ENCODE measurements at places on chromosomes 7 and 10. TPM values are rescaled to one million over a fixed set of nuclear protein-coding genes. Genes with fewer than 3 reads are reported as not detected.
A peak's percentile ranks its signal among the peaks of the same experiment; 100 is the strongest.

DNA sequence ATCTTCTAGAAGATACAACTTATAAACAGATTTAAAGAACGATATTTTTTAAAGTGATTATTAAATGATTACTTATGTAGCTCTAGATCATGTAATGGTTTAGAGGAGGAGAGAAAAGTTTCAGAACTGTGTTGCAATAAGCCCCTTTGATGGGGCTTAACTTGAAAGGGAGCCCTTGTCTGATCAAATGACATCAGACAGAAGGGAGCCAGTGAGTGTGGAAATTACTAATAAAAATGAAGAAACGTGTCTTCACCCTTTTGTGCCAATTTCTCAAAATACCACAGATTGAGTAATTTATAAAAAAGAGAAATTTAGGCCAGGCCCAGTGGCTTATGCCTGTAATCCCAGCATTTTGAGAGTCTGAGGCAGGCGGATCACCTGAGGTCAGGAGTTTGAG is 318.2 kb downstream of the EXOC4 start:
- H3K27me3 ChIP-seq: no peaks in the 10 kb centered on the region
- no peak overlapping the region for H3K4me3 ChIP-seq
- DNase-seq: no peak

The TMEM229A gene
- not detected for total RNA-seq

GRCh38 chr7:107213193-107213788 is 44.5 kb downstream of the HBP1 start:
- peaks cover 11% of the 10 kb centered on the region for H3K36me3 ChIP-seq
- no peak overlapping the region for H3K4me3 ChIP-seq
- H3K27ac ChIP-seq: no peak overlapping the region

The CYP2E1 gene
- total RNA-seq: 2.1 TPM

The FOXP2 gene
- total RNA-seq: 7.6 TPM

The CYP3A5 gene
- 15.1 TPM for total RNA-seq

The CFAP70 gene
- 2.7 TPM for total RNA-seq

The GPR158 gene
- total RNA-seq: not detected

The PARG gene
- total RNA-seq: 22.2 TPM

- H3K27me3 ChIP-seq: no peaks in the 10 kb centered on the region
- H3K27ac ChIP-seq: no peak overlapping the region
- DNase-seq: no peak
- H3K4me3 ChIP-seq: no peak overlapping the region
- no peaks in the 10 kb centered on the region for H3K36me3 ChIP-seq
Observed at GRCh38 chr7:128446306-128446705, 9.4 kb upstream of the HILPDA start.

The NAT16 gene
- not detected for total RNA-seq

DNA sequence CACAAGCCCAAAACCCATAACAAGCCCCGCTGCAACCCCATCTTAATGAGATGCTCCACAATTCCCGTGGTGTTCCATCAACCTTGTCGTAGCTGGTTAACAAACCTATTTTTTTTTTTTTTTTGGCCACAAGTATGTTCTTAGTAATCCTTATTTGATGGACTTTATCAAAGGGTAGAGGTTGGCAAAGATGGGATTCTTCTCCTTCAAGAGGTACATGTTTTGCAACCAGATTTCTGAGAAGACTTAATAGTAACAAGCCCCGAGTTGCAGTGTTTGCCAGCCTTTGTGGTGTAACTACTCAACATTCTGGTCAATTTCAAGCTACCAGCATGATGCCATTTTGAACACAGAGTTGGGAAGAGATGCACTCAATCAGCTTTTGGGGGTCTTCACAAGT is 181.7 kb downstream of the NRP1 start:
- no peak overlapping the region for H3K27ac ChIP-seq
- no peaks in the 10 kb centered on the region for H3K36me3 ChIP-seq
- peaks cover 17% of the 10 kb centered on the region for H3K4me1 ChIP-seq
- no peak overlapping the region for H3K4me3 ChIP-seq
- no peaks in the 10 kb centered on the region for H3K27me3 ChIP-seq

GRCh38 chr10:86962981-86963310 is 4.5 kb downstream of the SNCG start:
- no peak overlapping the region for H3K4me3 ChIP-seq
- no peak overlapping the region for H3K27ac ChIP-seq
- H3K27me3 ChIP-seq: no peaks in the 10 kb centered on the region
- no peaks in the 10 kb centered on the region for H3K36me3 ChIP-seq
- peaks cover 35% of the 10 kb centered on the region for H3K4me1 ChIP-seq

DNA sequence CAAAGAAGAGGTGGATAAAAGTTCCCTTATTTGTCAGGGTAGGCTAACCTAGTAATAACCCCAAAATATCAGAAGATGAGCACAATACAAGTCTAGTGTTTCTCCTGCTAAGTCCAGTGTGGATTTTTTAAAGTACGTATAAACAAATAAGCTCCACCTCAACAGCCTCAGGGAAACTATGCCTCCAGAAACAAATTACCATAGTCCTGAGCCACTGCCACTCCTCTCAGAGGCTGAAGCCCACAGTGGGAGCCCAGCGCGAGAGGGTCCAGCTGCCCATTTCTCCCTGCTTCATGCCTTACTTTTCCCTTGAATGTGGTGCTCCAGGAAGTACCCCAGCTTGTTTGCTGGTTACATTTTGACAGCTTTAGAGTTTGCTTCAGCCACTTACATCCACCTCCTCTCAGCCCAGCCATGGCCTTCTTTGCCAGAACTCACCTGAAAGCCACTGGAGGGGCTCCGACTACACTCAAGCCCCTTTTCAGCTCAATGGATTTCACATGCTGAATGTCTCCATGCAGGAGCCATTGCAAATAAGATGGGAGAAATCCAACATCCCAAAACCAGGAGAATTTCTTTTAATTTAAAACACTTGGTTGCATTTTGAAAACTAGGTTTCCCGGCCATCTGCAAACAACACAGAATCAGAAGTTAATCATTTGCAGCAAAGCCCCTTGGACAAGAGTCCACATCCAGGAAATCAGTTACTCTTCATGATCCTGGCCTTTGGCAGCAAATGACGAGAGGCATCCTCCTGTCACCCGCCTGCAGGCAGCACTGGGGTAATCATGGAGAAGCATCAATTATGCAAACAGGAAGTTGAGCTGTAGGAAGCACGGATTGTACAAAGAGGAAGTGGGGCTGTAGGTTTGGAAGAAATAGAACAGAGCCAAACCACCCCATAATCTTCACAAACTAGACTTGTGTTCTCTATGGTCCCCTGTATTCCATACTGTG is 138.1 kb downstream of the HERPUD2 start:
- H3K4me3 ChIP-seq: no peak overlapping the region
- peaks cover 6% of the 10 kb centered on the region for H3K4me1 ChIP-seq
- DNase-seq: no peak

The ACSL5 gene
- total RNA-seq: 79.1 TPM

- H3K27ac ChIP-seq: no peak overlapping the region
- H3K27me3 ChIP-seq: no peaks in the 10 kb centered on the region
- H3K36me3 ChIP-seq: no peaks in the 10 kb centered on the region
- no peak overlapping the region for H3K4me3 ChIP-seq
- H3K4me1 ChIP-seq: no peaks in the 10 kb centered on the region
Observed at GRCh38 chr7:70667406-70667805, 464.5 kb upstream of the GALNT17 start.

- H3K4me1 ChIP-seq: peaks cover 74% of the 10 kb centered on the region
- H3K27ac ChIP-seq: peak overlapping the region; percentile 64
- peaks cover 7% of the 10 kb centered on the region for H3K36me3 ChIP-seq
- H3K27me3 ChIP-seq: no peaks in the 10 kb centered on the region
- DNase-seq: no peak
Observed at GRCh38 chr7:131057015-131057793, 270.5 kb upstream of the MKLN1 start.

The RNF32 gene
- total RNA-seq: 1.9 TPM

DNA sequence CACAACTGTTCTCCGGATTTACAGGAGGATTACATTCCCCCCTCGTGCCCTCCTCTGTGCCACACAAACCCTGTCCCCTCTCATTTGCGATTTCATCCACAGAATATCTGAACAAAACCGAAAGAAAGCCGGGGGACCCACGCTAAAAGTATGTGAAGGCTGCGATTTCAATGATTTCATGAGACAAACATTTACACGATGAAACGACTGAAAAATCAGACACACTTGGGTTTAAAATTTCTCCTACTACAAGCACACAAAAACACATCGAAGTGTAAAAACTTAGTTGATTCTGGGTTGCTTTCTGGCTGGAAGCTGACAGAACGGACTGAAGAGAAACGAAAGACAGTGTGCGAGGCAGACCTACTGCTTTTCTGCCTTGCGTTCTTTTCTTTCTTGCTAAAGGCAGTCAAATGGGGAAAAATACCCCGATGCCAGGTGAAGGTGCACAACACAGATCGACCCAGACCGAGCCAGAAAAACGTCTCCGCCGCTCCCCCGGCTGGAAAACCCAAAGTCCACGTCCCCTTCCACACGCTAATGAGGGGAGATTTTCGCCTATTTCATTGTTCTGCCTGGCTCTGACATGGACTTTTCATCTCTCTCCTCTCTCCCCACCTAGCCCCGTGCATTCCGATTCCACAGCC is 1.2 kb downstream of the HIPK2 start:
- H3K4me3 ChIP-seq: peak overlapping the region; percentile 79
- H3K27ac ChIP-seq: peak overlapping the region; percentile 92
- no peaks in the 10 kb centered on the region for H3K27me3 ChIP-seq
- peaks cover 18% of the 10 kb centered on the region for H3K4me1 ChIP-seq
- no peaks in the 10 kb centered on the region for H3K36me3 ChIP-seq

GRCh38 chr10:119284679-119285096 is 77.3 kb downstream of the GRK5 start:
- no peak for DNase-seq
- H3K4me3 ChIP-seq: no peak overlapping the region
- no peaks in the 10 kb centered on the region for H3K36me3 ChIP-seq

The ZNF655 gene
- 63.1 TPM for total RNA-seq

GRCh38 chr7:12094365-12094921 is 116.7 kb upstream of the TMEM106B start:
- H3K27me3 ChIP-seq: no peaks in the 10 kb centered on the region
- H3K4me1 ChIP-seq: no peaks in the 10 kb centered on the region
- no peak for DNase-seq
- no peak overlapping the region for H3K27ac ChIP-seq

GRCh38 chr10:49296382-49296781 is 2.6 kb upstream of the C10orf71 start:
- H3K27me3 ChIP-seq: no peaks in the 10 kb centered on the region
- no peaks in the 10 kb centered on the region for H3K36me3 ChIP-seq
- DNase-seq: no peak
- H3K4me3 ChIP-seq: no peak overlapping the region
- H3K4me1 ChIP-seq: peaks cover 6% of the 10 kb centered on the region
- H3K27ac ChIP-seq: no peak overlapping the region

DNA sequence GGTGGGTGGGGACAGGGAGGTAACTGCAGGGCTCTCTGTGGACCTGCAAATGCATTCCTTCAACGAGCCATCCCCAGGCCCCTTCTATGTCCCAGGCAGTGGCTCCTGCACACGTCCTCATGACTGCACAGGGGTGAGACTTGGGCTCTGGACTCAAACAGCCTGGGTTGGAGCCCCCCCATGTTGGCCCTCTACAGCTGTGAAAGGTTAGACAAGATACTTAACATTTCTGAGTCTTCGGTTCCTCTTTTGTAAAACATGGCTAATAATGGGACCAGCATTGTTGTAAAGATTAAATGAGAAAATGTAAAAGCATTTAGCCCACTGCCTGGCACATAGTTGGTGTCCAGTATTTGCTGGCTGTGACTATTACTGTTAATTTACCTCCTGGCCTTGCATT is 41.8 kb downstream of the CHST3 start:
- no peak for DNase-seq
- H3K36me3 ChIP-seq: no peaks in the 10 kb centered on the region
- H3K4me1 ChIP-seq: peaks cover 22% of the 10 kb centered on the region
- no peak overlapping the region for H3K27ac ChIP-seq
